ENCODE measurements at places on chromosomes 6 and 20.

- DNase-seq, result no peak
These were observed 1156.9 kb upstream of the MAP3K7 start for GRCh38 chr6:91743756-91744155.

- no peak for DNase-seq
These were observed 10.4 kb downstream of the TFAP2B start for GRCh38 chr6:50829049-50829448.

- peak; percentile 64 for DNase-seq
These were observed 63.6 kb downstream of the IPCEF1 start for GRCh38 chr6:154292855-154293519.

- no peak for DNase-seq
These were observed 280.2 kb downstream of the CDKAL1 start for GRCh38 chr6:20814494-20814893.

DNA sequence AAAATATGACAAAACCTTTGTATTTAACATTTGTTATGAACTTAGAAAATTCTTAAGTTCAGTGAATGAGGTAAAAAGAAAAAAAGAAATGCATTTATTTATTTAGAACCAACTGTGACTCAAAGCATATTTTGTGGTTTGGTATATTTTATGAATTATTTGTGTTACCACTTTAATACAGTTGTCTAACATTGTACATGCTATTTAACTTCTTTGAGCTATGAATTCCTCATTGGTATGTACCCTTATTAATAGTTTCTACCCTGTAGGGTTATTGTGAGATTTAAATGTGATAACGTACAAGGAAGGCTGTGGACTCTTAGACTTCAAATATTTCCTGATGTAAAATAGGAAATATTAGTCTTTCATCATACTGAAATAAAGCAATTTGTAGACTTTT, 162.6 kb downstream of the MMUT start:
- DNase-seq, result no peak

DNA sequence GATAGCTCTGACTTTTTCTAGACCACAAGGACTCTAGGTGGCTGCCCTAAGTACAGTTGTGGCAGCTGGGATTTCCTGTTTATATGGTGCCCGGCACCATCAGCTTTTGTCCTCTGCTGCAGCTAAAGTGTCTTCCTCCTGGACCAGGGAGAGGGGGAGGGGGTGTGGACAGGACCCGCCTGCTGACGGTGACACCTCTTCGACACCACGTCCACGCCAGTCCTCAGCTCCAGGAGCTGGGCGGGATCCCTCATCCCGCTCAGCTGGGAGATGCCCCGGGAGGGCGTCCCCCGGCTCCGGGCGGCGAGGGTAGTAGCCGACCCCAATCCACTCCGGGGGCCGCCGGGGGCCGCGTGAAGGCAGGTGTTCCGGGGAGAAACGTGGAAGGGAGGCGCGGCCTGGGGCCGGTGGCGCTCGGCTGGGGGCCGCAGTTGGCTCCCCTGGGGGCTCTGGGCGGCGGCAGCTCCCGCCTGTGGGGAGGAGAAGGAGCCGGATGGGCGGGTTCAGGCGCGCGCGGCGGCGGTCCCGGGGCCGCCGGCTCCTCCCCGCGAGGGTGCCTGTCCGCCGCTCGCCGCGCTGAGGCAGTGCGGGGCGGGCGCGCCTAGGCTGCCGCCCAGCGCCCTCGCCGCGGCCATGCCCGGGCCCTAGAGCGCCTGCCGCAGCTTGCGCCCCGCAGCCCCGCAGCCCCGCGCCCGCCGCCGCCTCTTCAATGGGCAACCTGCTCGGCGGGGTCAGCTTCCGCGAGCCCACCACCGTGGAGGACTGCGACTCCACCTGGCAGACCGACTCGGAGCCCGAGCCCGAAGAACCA, at the start of gene OGFRL1:
TSS of gene OGFRL1 (plus strand) at position 584 of the 811 bp plus-strand sequence. CDS start at position 710, 126 bp downstream.
- peak; percentile 53 for DNase-seq

DNA sequence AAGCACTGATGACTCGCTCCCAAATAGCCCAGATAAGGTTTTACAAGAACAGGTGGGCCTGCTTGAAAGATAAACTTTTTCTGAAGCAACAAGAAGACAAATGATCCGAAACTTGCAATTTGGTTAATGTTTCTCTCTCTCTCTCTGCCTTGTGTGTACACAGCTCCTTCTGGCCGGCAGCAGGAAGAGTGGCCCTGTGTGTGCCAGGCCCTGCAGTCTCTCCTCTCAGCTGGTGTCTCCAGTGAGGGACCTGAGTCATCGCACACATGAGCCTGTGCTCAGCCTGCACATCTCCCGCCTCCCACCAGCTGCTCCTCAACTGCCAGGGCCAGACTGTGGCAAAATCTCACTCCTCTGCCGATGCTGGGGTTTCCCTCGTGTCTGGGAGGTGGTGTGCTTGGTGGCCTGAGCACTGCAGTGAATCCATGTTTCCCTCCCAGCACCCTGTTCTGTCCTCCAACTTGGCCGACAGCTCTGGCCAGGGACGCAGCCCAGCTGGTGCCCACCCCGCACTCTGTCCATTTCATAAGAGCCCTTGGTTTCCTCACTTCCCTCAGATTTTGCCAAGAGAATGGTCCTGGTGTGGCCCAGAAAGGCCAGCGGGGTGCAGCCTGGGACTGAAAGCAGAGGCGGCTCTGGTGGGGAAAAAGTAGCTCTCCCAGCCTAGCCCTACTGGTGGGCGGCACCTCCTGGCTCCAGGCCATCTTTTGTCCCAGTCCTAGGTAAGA, 49.4 kb downstream of the ERMARD start:
- no peak for DNase-seq

DNA sequence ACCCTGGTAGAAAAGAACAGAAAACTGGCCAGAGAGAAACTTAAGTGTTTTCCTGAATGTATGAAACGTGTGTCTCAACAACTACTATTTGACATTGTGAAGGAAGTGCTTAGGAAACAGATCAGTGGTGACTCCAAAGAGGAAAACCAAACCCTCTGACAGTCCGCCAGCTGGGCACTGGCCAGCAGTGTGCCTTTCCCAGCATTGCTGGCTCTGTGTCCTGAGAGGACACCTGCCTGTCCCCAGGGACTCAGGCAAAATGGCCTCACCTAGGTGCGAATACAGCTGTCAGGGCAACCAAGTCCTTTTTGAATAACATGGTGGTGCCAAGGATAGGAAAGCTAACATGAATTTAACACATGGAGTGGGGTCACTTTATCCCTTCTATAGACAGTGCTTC, 72.5 kb downstream of the NDUFAF5 start:
- DNase-seq, result no peak

DNA sequence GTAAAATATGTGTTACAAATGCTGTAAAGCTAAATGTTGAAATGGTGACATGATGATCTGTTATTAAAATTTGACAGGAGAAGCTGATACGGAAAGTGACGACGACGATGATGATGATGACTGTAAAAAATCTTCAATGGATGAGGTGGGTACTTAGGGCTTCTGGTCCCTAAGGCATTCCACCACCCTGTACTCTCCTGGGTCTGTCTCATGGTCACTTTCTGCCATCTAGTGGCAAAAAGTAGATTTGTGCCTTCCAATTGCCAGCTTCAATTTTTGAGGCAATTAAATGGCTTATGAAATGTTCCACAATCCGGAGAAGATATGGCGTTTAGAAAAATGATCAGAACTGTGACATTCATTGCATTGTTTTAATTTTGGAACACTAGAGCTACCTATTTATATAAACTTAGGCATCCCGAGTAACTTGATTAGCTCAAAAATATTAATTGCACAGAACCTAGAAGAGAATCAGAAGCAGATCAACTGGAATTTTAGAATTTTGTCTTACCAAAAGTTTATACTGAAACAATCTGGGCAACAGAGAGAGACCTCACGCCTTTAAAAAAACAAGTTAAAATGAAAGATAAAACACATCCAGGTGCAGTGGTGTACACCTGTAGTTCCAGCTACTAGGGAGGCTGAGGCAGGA, 346.5 kb upstream of the PLCB4 start:
- DNase-seq, result peak; percentile 49

DNA sequence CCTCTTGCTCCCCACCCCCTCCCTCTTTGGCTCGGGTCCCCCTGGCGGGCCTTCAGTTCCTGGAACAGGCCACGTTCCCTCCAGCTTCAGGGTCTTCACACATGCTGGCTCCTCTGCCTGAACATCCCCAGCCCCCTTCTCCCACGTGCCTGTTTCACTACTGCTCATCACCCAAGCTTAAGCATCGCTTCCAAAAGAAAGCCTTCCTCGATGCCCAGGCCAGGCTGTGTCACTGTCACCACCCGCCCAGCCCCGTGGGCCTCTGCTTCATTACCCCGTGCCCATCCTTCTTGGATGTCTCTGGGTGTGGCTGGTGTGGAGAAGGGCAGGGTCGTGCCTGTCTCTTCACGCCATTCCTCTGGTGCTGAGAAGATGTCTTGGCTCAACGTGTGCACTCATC, 2.8 kb downstream of the DLGAP4 start:
- DNase-seq, result no peak

- DNase-seq, result peak; percentile 35
These were observed 592 bp upstream of the CDYL start for GRCh38 chr6:4775494-4776130.

DNA sequence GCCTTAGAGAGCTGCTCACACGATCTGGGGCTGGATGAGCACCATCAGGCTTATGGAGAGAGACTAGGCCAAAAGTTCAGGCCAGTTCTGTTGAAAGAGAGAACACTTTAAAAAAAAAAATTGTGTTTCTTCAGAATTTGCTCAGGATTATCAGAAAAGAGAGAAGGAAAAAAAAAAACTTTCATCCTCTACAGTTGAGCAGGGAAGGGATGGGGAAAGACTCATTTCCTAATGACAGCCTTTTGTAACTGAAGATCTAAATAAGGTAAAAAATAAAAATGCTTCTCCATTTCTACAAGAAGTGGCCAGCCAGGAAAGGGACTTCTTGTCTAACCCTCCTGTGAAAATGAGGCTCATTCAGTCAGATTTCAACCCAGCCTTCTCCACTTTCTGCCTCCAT, 134.8 kb downstream of the LY86 start:
- DNase-seq, result no peak

- no peak for DNase-seq
These were observed 313.3 kb downstream of the RNGTT start for GRCh38 chr6:88650029-88650619.

DNA sequence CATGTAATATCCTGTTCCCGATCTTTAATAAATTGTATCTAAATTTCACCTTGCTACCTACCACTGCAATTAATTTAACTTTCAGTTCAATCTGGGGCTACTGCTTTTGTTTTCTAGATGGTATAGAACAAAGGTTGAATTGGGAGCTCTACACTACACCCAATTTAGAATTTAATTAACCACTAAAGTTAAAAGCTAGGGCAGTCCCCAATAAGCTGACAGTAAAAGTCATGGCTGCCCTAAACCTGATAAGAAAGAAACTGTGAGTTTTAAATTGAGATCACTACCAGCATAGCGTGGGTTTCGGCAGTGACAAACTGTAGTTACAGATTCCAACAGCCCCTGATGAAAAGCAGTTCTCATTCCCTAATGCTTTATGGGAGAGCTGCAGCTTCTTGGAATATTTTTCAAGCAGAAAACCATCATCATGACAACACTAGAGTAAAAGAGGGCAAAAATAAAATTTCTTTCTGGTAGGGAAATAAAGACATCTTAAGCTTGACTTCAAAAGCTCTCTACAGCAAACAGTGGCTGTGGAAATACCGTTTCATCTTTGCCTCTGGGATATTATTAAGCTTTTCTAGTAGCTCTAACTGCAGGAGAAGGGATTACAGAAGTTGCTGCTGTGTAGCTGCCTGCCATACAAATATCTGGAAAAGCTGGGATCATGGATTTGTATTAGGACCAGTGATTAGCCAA, 1372.1 kb downstream of the EPHA7 start:
- DNase-seq, result no peak

DNA sequence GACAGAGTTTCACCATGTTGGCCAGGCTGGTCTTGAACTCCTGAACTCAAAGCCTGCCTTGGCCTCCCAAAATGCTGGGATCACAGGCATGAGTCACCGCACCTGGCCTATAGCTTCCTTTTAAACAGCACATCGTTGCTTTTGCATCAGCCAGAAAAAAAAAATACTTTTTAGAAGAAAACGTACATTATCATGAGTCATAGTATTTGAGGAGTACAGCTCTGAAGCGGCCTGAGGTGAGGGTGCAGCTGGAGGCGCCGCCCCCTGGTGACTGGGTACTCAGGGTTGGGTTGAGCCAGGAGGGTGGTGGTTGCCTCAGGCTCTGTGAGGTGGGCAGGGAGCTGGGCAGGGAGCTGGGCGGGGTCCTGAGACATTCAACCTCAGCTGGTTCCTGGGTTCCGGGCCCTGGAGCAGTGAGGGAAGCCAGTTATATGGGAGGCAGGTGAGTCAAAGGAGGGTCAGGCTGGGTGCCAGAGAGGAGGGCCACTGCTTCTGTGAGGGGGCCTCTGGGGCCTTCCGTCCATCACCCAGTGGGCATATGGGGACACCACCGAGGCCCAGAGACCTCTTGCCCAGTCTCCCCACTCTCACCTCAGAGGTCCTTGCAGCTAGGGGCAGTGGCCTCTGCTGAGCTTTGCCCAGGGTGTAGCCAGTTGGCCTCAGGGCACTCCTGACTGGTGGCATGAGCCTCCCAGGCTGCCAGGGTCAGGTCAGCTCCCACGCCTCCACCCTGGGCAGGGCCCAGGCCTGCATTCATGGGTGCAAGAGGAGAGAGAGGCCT, 11.7 kb upstream of the ID1 start:
- DNase-seq, result no peak

GRCh38 chr6:125952764-125953501, 3.6 kb upstream of the HINT3 start:
- no peak for DNase-seq

DNA sequence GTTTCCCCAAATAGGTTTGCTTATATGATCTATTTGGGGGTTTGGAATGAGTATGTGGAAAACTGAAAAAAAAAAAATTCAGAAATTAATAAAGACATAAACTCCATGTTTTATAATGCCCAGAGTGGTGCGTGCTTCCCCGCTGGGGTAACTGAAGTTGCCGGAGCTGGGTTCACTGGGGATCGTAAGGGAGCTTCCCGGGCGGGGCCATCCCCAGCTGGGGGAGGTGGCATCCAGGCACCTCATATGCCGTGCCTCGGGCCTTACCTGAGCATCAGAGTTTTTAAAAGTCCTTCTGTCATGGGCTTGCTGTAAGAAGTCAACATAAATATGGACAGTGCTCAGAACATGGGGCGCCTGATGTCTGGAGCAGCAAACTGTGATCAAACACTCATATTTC, 17.9 kb upstream of the RAMACL start:
- DNase-seq, result no peak

DNA sequence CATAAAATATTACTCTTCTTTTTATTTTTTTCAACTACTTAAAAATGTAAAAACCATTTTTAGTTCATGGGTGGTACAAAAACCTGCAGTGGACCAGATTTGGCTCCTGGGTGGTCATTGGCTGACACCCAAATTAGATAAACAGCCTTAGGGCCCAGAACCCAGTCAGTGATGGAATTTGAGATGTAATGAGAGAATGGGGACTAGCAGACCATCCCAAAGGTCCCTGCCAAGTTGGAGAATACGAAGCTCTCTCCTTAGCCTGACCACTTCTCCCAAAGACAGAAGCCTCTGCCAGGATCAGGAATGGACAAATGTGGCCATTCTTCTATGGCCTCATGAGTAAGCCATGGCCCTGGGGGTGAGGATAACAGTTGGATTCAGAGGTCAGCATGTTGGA, 194.7 kb downstream of the NFATC2 start:
- no peak for DNase-seq

DNA sequence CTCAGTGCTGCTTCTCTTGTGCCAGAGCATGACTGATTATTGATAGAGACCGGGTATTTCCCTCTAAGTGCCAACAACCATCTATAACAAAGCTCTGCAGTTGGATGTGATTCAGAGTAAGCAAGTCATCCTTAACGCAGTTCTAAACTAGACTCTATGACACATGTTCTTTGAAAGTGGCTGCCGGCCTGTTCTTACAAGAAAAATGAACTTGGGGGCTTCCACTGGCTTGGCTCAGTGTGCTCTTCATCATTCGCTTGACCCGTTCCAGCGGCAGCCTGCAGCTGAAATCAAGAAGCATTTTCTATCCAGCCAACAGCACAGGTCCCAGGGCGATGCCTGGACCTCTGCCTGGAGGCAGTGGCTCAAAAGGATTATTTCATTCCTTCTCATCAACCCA, 29.8 kb downstream of the GFOD1 start:
- DNase-seq, result no peak
